ENCODE measurements at places on chromosomes 2 and 18.

DNA sequence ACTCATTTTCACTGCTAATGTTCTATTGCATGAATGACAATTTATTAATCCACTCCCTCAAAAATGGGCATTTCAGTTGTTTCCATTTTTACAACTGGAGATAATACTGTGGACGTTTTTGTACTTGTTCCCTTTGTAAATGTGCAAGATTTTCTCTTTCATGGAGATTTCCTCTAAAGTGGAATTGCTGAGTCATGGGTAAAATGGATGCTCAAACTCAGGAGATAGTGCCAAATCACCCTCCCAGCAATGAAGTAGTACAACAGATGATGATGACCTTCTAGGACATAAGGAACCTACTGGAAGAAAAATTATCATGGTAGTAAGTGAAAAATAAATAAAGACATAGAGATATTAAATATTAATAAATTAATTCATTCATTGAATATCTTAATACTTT is 460.8 kb upstream of the CHST9 start:
- DNase-seq, result no peak

GRCh38 chr2:68272246-68272994 is 20.1 kb upstream of the PPP3R1 start:
- no peak for DNase-seq

DNA sequence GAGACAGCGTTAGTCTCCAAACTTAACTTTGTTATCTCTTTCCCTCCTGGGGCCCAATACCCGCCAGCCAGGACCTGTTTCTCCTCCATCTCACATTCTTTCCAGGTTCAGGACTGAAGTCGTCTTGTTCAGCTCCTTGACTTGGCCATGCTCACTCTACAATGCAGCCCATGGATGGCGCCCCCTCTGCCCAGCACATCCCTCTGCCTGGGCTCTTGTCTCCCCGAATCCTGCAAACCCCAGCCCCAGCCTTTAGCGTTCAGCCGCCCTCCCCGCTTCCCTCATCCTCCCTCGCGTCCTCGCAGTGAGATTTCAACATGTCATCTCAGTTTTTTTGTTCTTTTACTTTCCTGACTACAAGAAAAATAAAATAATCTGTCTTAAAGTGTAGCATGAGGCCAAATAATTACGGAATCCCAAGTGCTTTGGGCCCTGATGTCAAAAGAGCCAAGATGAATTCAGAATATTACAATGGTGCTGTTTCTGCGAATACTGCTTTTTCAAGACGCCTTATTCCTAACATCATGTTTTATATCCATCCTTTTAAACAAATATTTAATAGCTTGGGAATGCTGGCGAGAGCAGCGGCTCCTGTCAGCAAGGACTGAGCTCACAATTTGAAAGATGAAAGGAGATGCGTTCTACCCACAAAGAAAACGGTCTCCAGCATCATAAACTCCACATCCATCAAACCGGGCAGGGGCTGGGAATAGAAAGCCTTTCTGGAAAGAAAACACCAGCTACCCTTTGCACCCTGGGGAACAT is 1.0 kb downstream of the FAM178B start:
- no peak for DNase-seq

GRCh38 chr2:196927376-196928225 is 1.1 kb upstream of the PGAP1 start:
- peak; percentile 38 for DNase-seq

GRCh38 chr2:56231361-56231760 is 47.6 kb downstream of the CCDC85A start:
- no peak for DNase-seq

GRCh38 chr18:63025251-63026090 is 294.1 kb downstream of the BCL2 start:
- no peak for DNase-seq

- DNase-seq, result no peak
Measured at GRCh38 chr2:194556629-194557028, 1100.4 kb upstream of the SLC39A10 start.

- no peak for DNase-seq
Measured at GRCh38 chr2:94879314-94879981, 8.2 kb downstream of the TEKT4 start.

GRCh38 chr18:78092901-78093300 is 843.3 kb downstream of the GALR1 start:
- DNase-seq, result no peak

GRCh38 chr2:3284657-3285630 is 92.7 kb downstream of the EIPR1 start:
- no peak for DNase-seq

DNA sequence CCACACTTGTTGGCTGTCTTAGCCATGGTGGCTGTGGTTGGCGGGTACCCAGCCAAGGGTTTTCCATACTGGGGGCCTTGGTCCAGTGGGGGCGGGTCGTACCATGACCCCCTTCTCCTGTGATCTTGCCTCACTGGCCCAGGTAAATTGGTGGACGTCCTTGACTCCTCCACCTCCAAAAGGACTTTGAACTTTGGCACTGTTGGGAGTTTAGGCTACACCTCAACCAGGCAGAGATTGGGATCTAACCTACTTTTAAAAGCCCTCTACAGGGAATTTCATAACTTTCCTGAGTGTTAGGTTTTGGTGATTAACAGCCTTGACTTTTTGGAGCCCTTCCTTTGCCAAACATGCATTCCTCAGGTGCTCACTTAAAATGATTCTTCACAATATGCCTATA is 106.7 kb downstream of the NEDD4L start:
- no peak for DNase-seq

GRCh38 chr2:68158134-68158447 is 403 bp downstream of the PNO1 start:
- DNase-seq, result no peak

DNA sequence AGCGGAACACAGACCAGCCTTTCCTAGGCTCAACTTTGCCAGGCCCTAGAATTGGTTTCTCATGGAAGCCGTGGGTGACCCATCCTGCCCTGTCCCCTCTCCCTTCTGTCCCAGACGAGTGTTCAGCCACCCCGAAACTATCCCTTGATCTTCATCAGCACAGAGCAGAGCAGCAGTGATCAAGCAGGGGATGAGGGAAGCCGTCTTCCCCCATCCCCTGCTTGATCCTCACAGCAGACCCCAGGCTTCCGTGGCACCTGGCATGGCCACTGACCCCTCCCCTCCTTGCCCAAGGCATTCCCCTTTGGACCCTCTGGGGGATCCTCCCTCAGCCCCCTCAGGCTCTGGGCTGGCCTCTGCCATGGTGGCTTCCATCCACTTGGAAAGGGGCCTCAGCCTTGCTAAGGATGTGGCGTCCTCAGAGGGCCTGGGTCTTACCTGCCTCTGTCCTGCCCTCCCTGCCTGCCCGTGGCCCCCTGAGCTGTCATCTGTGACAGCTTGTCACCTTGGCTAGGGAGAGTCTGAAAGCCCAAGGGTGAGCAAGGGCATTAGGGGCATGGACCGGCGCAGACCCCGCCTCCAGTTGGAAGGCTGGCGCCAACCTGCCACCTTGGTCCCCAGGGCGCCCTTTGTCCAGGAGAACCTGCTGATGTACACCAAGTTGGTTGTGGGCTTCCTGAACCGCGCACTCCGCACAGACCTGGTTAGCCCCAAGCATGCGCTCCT is 10.4 kb upstream of the CCDC74A start:
- DNase-seq, result no peak

DNA sequence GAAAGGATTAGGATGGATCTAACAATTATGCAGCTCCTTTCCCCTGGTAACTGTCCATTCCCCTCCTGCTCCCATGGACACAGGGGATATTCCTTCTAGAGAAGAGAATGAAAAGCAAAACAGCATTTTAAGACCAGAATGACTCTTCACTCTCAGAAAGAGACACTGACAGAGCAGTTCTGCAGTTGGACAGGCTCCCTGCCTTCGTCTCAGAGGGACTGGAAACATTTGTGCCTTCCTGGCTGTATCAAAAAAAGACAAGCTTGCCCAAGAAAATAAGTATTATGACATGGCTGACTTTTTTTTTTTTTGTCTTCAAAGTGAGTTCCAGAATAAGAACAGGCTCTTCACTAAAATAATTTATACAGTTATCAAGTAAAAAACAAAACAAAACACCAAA is 9.5 kb downstream of the PID1 start:
- DNase-seq, result no peak

- DNase-seq, result no peak
Measured at GRCh38 chr2:218033208-218033589, 30.4 kb upstream of the TNS1 start.

GRCh38 chr18:79572093-79572780 is 107.4 kb upstream of the CTDP1 start:
- DNase-seq, result no peak

GRCh38 chr2:230179907-230180306 is 39.9 kb downstream of the SP110 start:
- DNase-seq, result no peak

- DNase-seq, result no peak
Measured at GRCh38 chr2:150159300-150159699, 328.2 kb downstream of the RND3 start.

DNA sequence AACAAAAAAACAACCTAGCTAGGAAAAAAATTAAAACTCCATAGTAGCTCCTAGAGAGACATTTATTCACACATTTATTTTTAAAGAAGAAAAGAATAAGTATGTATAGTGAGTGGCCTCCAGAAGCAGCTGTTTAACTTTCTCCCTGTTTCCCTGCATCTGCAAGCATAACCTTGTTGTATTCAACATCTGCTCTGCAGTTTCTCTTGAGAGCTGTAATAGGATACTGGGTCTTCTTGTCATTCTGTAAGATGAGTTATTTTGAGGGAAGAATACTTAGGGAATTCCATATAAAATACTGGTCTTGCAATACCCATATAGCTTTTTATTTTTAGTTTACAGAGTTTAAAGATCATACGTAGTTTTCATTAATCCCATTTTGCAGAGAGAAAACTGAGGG is 246.6 kb downstream of the LRRTM1 start:
- no peak for DNase-seq

- no peak for DNase-seq
Measured at GRCh38 chr18:9287036-9287435, 47.5 kb upstream of the TWSG1 start.
